GM23248 (cell line): ENCODE measurements at places on chromosomes 3 and 15.

- no peak for DNase-seq
Observed at GRCh38 chr3:128235207-128235926, 82.1 kb downstream of the EEFSEC start.

DNA sequence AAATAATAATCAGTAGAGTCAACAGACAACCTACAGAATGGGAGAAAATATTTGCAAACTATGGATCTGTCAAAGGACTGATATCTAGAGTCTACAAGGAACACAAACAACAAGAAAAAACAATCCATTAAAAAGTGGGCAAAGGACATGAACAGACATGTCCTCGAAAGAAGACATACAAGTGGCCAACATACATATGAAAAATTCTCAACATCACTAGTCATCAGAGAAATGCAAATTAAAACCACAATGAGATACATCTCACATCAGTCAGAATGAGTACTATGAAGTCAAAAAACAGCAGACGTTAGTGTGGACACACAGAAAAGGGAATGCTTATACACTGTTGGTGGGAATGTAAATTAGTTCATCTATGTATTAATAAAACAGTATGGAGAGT, 33.7 kb downstream of the SLC2A2 start:
- peak; percentile 18 for DNase-seq

DNA sequence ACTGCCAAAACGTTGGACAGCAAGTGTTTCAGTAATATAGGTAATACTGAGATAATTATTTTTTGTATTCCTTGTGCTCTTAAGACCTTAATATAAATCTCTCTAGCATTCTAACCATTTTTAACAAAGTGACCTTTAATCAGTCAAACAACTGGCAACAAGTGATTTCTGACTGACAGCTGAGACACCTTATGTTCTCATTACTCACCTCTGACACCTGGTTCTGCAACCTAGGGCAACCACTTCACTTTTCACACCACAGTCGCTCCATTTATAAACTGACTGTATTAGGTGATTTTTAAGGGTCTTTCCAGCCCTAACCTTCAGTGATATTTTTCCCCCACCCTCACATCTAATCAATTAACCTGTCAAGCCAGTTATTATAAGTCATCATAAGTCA, 60.4 kb upstream of the C15orf61 start:
- no peak for DNase-seq

DNA sequence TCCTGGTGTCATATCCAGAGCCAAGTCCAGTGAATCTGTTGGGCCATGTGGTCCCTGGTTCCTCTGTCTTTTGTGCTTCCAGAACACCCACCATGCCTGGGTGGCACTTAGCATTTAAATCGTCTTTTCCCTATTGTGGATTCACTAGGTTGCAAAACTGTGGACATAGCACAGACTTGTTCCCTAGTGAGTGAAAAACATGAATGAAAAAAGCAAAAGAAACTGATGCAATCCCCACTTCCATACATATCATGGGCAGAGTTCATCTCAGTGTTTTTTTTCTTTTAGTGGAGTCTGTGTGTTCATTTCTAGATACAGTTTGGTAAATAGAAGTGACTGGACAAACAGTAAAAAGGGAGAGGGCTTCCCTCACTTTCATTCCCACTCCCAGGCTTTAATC, 170.5 kb downstream of the SLCO3A1 start:
- DNase-seq = no peak

DNA sequence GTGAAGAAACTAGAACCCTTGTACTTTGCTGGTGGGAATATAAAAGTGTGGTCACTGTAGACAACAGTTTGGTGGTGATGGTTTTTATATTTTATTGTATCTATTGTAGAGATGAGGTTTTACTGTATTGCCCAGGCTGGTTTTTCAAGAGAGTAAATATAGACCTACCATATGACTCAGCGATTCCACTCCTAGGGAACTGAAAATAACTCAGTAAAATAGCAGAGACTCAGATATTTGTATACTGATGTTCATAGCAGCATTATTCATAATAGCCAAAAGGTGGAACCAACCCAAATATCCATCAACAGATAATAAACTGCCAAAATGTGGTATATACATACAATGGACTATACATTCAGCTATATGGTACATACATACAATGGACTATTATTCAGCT, 68.8 kb upstream of the IL12A start:
- DNase-seq = peak; percentile 79

- DNase-seq = no peak
Observed at GRCh38 chr3:127760791-127761440, 61.4 kb downstream of the MGLL start.

DNA sequence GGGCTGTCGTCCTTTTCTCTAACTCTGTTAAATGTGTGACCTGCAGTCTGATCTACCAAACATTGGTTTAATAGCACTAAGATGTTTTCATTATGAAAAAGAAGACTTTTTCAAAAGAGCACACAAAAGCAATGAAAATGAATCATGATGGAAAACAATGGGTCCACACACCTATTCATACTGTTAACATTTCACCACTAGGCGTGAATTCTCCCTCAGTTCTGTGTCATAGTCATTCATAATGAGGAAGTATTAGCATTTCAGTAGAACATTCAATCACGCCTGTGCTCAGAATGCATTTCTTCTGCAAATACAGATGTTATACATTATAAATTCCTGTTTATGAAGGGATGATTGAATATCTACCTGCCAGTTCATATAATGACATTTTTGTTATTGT, 35.9 kb downstream of the EIF4E3 start:
- DNase-seq = peak; percentile 17

GRCh38 chr15:25092661-25093060, 137.9 kb downstream of the SNRPN start:
- DNase-seq = peak; percentile 9

DNA sequence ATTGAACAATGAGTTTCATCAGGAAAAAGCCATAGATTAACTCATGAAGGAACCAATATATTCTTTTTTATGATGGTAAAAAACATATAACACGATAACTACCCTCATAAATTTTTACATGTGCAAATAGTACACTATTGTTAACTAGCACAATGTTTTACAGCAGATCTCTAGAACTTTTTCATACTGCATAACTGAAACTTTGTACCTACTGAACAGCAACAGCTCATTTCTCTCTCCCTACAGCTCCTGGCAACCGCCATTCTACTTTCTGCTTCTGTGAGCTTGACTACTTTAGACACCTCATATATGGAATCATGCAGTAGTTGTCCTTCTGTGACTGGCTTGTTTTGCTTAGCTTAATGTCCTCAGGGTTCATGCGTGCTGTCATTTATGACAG, 235.4 kb downstream of the NFKBIZ start:
- DNase-seq = no peak
